ENCODE measurements at places on chromosomes 1 and 21. TPM values are rescaled to one million over a fixed set of nuclear protein-coding genes. Genes with fewer than 3 reads are reported as not detected.
A peak's percentile ranks its signal among the peaks of the same experiment; 100 is the strongest.

DNA sequence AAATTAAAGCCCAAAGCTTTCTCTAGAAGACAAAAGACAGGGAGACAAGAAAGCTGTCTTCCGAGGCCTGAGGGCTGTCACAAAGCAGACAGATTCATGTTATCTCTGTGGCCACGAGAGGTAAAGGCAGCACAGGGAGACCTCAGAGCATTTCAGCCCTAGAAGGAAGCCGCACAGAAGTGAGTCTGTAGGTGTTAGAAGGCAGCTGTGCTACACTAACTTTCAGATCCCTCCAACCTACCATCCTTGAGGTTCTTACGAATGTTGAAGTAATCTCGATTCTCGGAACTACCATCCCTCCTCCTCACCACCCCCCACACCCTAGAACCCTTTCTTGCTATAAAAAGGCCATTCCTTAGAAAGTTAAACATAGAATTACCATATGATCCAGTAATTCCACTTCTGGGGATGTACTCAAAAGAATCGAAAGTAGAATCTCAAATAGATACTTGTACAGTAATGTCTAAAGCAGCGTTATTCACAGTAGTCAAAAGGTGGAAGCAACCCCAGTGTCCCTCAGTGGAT, 21.5 kb upstream of the LYST start:
- H3K4me3 ChIP-seq = no peak overlapping the region
- no peak for DNase-seq
- H3K27me3 ChIP-seq = no peaks in the 10 kb centered on the region
- H3K27ac ChIP-seq = no peak overlapping the region

- H3K36me3 ChIP-seq = no peaks in the 10 kb centered on the region
- DNase-seq = no peak
- H3K27me3 ChIP-seq = peaks cover 6% of the 10 kb centered on the region
- H3K4me3 ChIP-seq = no peak overlapping the region
Measured at GRCh38 chr1:108007531-108007930, 42.6 kb upstream of the VAV3 start.

DNA sequence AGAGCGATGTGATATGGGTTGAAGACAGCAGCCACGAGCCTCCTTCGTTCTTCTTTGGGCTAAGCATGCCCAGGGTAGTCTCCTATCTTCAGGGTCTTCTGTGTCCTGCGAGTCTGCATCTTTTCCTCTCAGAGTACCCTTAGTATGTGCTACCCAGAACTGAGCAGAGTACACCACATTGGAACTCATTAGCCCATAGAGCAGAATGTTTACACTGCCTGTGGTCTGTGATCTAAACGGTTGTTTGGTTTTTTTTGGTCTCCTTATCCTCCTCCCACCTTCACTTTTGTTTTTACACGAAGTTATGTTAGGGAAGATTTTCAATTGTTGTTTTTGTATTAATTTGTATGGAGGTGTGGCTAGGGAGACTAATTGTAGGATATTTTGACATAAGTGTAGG, 126.4 kb downstream of the NEK7 start:
- peak overlapping the region; percentile 15 for H3K27ac ChIP-seq
- peaks cover 24% of the 10 kb centered on the region for H3K27me3 ChIP-seq
- H3K4me1 ChIP-seq = peaks cover 71% of the 10 kb centered on the region
- peaks cover 57% of the 10 kb centered on the region for H3K36me3 ChIP-seq
- no peak for DNase-seq
- no peak overlapping the region for H3K4me3 ChIP-seq

LCE1E gene
- not detected for total RNA-seq

IL22RA1 gene
- not detected for total RNA-seq

DNA sequence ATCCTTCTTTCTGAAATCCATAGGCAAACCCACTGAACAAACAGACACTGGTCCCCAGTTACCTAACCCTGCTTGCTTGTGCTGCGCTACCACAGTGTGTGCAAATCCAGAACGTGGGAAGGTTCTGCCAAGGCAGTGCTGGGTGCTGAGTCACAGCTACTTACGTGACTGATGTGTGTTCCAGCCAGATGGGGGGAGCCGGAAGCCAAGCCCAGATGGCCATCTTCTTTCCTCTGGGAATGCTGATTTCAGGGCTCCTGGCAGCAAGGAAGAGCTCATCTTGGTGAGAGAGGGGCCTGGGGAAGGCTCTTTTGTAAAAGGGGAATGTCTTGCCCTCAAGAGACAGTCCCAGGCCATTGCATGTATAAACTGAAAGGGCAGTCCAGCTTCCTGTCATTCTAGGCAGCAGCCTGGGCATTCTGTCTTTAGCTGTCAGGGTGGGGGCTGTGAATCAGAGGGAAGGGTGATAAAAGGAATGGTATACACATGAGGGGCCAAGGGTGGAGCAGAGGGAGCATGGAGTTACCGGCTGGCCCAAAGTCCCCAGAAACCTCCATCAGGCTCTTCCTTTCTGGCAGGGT, 54.1 kb downstream of the CD46 start:
- peak; percentile 94 for DNase-seq
- peak overlapping the region; percentile 99 for H3K27ac ChIP-seq
- H3K4me3 ChIP-seq = peak overlapping the region; percentile 78
- peaks cover 3% of the 10 kb centered on the region for H3K27me3 ChIP-seq

TRAF3IP3 gene
- not detected for total RNA-seq

GRCh38 chr1:184289825-184290550, 96.8 kb upstream of the C1orf21 start:
- no peak overlapping the region for H3K4me3 ChIP-seq
- peaks cover 7% of the 10 kb centered on the region for H3K36me3 ChIP-seq
- peaks cover 10% of the 10 kb centered on the region for H3K4me1 ChIP-seq
- H3K27me3 ChIP-seq = peaks cover 1% of the 10 kb centered on the region

NBPF6 gene
- total RNA-seq = not detected

GJA8 gene
- not detected for total RNA-seq

All from HFFc6 (cell line).